ENCODE measurements at places on chromosomes 2 and 18. TPM values are rescaled to one million over a fixed set of nuclear protein-coding genes. Genes with fewer than 3 reads are reported as not detected.

IL36A gene
- not detected for total RNA-seq

DNA sequence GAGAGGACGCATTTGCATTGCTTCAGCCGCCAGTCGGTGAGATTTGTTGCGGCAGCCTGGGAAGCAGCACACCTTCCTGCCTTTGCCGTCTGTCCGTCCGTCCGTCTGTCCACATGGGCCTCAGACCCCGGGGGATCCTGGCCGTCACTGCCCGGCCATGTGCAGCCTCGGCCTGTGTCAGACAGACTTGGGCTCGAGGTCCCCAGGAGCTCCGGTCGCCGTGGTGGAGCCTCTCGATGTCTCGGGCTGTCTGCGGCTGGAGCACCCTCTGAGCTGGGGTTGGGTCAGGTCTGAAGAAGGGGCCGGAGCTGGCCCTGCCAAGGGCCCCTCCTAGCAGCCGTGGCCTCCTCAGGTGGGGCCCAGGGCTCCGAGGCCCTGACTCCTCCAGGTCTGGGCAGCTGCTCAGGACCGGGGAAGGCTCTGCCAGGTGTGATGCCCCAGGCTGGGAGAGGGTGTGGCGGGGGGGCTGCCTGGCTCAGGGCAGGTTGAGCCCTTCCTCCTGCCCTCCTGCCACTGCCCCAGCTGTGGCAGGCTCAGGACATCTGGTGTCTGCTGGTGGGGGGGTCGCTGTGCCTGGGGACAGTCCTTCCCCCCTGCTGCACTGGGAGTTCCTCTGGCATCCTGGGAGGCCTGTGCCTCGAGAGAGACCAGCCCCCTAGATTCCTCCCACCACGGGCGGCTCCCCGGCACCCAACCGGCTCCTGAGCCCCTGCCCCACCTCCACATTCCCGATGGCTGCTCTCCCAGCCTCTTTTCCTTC lies 11.8 kb downstream of the NEU4 start:
- no peak for DNase-seq

- no peak for DNase-seq
Observed at GRCh38 chr18:13563390-13563805, 163.0 kb downstream of the FAM210A start.

ERFE gene
- total RNA-seq = 0.60 TPM

All from activated naive CD4-positive, alpha-beta T cell treated with anti-CD3 and anti-CD28 coated beads, Interleukin-2, amount 50 U/mL, for 72 hours (primary cell).